ENCODE measurements at places on chromosomes 2 and 18.

GRCh38 chr18:36158266-36158867, 28.7 kb downstream of the ELP2 start:
- no peak for DNase-seq

DNA sequence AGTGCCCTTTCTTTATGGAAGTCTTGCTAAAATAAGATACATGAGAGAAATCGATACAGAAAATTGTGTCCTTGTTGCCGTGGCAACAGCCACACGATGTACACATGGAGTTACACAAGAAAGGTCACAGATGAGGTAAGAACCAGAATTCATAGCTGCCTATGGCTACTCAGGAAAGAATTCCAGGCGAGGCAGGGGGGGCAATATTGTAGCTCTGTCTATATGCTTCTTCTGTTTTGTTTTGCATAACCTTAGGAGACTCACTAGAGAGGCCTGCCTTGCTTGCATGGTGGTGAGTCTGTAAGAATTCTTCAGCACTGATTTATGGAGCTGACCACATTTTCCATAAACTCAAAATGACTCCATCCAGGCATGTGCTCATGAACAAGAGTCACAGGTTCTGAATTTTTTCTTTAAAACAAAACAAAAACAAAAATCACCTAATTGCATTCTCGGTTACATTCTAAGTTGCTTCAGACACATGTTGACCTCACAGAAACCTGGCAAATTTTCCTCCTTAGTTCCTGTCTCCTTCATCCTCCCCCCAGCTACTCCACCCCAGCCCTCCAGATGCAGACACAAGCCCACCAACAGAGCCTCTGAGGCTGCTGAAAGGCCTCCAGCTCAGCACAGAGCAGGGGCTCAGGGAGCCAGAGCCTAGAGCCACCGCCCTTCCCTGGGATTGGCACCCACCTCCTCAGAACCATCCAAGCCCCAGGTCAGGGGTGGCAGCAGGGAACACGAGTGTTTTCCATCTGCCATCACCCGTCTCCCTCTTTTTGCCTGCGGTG, 183.5 kb downstream of the ANTXR1 start:
- DNase-seq: no peak

DNA sequence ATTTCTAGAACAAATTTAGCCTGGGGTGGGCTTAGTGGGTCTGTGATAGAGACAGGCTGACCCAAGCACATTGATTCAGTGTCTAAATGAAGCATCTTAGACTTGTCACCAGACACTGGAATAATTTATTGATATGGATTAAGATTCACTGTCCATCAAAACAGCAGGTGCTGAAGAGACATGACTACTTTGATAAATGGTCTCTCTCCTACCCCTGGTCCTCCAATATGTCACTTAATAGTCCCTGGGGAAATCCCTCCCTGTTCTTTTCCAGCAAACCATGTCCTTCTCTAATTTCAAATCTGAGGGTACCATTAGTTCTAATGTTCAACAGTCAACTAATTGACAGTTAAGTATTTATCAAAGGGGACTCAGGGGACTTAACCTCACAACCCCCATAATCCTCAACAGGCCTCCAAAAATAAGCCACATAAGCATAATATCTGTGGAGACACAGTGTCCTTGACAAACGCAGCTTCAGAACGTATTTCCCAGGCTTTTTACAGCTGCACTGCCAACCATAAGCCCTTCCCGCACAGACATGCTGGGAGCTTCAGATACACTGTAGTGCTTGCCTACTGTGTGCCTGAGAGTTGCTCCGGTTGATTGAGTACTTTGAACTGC, 391.0 kb downstream of the THSD7B start:
- no peak for DNase-seq

GRCh38 chr2:233974530-233975071, 57.4 kb downstream of the TRPM8 start:
- DNase-seq: no peak

- no peak for DNase-seq
These were observed 20.3 kb downstream of the RASGRP3 start for GRCh38 chr2:33496726-33497125.

DNA sequence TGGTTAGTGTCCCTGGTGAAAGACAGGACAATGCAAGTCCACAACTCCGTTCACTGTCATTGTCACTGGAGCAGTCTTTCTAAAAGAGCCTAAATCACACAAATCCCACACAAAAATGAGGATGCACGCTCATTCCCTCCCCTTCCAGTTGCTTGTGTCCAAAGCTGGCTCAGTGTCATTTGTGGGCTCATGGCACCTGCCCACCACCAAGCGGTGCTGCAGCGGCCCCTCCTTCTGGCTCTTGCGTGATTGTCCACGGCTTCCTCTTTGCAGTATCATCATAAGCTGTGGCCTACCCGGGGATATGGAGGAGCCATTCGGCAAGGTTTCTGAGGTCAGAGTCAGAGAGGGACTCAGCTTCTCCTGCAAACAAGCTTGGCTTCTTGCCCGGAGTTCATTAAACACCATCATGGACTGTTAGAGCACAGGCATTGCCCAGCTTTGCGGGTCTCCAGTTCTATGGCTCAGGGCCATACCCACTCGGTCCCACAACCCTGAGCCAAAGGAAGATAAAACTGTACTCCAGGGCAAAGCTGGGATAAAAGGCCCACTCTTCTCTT, 179.4 kb upstream of the AGAP1 start:
- no peak for DNase-seq

- DNase-seq: no peak
These were observed 289.5 kb downstream of the CDCA7 start for GRCh38 chr2:173644146-173644545.

- no peak for DNase-seq
These were observed 120.3 kb upstream of the ACAA2 start for GRCh38 chr18:49933530-49934128.

DNA sequence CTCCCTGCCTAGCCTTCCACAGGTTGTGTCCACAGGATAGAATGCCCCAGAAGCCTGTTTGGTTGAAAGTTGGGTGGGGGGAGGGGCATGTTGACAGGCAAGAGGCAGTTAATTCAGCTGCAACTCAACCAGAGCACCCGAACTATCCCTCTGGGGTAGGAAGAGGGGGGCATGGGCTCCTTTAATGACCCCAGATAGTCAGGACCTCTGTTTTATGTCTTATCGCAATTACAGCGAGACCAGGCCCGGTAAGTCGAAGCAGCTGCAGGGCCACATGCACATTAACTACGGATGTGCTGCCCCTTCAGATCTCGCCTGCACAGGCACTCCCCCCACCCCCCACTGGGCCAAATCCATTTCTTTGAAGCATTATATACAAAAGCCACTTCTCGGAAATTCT, 363.8 kb upstream of the HNRNPA3 start:
- no peak for DNase-seq

- DNase-seq: no peak
These were observed 4.3 kb upstream of the GBX2 start for GRCh38 chr2:236172255-236173035.

GRCh38 chr2:3010001-3010400, 367.6 kb downstream of the EIPR1 start:
- no peak for DNase-seq

DNA sequence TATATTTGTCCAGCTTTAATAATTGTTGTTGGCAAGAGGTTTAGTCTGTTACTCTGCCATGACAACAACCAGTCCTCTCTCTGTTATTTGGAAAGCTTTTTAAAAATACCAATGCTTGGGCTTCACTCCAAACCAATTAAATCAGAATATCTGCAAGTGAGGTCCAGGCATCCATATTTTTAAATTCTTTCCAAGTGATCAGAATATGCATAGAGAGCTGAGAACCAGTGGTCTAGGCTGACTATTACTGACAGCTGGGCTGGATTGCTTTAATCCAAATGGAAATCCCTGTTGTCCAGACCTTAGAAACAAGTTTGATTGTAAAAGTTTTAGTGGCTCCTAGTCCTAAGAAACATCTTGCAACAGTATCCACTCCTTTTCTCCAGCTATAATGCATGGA, 1059.7 kb upstream of the ACVR2A start:
- DNase-seq: no peak
